Left cardiac atrium (tissue), 4 donors: ENCODE measurements at places on chromosomes 11 and 22. TPM values are rescaled to one million over a fixed set of nuclear protein-coding genes. Genes with fewer than 3 reads are reported as not detected.
A peak's percentile ranks its signal among the peaks of the same experiment; 100 is the strongest.

Gene GRAP2
- total RNA-seq = 3.8 TPM

Gene TPBGL
- total RNA-seq = 0.42 TPM

Gene TRIM64
- total RNA-seq = not detected

Gene C22orf31
- total RNA-seq = not detected

Gene OR2AG2
- 0.15 TPM for total RNA-seq

Gene DNAJB7
- not detected for total RNA-seq

Gene C11orf21
- total RNA-seq = 4.8 TPM

Gene KCNJ5
- total RNA-seq = 15.6 TPM

Gene MRPL17
- total RNA-seq = 48.6 TPM

Gene TYMP
- 27.9 TPM for total RNA-seq

Gene LRRC55
- 0.12 TPM for total RNA-seq

DNA sequence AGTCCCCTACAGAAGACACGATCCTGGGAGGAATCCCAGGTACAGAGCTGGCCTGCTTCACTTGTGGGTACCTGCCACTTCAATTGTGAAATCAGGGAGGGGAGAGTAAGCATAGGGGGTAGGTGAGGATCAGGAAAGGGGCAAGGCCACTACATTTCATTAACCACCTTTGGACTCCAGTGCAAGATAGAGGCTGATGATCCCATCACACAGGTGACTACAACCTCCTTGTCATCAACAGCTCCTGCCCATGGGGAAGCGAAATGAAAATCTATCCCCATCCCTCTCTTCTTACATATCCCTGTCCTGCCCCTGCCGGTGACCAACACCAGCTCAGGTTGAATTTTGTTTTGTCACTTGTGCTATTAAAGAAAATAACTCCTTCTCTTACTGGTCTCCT, 64.7 kb upstream of the VPREB1 start:
- DNase-seq = no peak

GRCh38 chr22:22883090-22883727, 4.4 kb upstream of the IGLL5 start:
- no peak for DNase-seq

DNA sequence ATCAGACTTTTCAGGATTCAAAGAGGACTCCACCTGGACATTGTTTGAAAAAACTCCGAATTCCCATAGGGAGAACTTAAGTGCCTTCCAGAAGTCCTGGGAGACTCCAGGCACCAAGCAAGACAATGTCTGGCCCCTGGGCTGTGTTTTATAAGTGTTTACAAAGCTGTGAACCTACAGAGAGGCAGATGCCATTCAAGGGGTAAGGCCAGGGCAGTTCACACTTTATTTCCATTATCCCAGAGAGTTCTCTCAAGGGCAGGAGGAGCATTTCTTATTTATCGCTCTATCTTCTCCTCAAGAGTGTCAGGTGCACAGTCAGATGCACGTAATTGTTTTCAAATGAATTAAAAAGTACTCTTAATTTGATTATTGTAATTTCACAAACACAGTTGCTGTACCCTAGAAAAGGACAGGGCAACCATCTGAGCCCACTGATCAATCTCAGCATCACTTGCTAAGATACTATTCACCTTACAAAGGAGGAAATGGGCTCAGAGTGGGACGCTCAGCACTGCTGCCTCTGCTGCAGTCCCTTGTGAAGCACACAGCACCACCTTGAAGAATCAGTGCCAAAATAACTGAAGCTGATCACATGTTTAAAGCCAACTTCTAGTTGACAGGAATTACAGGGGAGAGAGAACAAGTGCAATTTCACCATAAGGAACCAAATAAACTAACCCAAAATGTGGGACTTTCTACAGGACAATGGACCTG, 35.0 kb downstream of the RASSF10 start:
- no peak for DNase-seq

DNA sequence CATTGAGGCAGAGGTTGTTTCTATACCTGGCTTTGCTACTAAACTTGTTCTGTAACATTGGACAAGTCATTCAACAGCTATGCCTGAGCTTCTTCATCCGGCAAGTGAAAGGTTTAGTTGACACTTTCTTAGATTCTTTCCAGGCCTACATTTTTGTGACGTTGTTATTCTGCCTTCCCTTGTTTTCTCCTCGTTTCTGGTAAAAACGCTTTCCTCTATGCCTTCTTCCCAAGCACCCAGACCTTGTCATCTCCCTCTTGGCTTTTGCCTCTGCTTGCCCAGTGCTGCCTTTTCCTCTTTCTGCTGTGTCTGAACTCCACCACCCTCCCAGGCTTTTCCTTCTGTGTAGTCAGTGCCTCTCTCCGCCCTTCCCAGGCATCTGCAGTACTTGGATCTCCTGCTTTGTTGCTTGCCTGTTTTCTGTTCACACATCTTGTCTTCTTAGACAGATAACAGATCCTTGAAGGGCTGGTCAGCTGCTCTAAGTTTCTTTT, 1.4 kb upstream of the AMOTL1 start:
- DNase-seq = no peak

DNA sequence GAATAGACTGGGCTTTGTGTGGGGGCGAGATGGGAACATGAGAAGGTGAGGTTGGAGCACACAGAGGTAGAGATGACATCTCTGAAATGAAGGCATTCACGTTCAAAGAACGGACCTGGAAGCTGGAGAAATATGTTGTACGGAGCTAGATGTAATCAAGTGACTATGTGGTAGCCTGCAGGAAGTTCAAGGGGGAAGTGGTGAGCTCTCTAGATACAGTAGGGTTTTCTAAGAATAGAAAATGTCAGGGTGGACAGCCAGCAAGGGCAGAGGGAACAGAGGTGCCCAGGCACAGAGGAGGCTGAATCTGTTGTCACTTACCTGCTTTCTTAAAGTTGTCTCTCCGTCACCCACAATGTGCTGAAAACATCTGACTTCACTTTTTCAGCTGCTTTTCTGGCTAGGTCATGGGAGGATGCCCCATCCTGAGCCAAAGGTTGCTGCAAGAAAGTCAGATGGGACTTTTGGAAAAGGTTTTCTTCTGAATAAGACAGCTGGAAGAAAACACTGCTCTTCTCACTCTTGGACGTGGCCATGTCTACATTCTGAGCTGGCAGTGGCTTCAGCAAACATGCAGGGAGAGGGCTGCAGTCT, 171.5 kb upstream of the B3GAT1 start:
- DNase-seq = no peak

DNA sequence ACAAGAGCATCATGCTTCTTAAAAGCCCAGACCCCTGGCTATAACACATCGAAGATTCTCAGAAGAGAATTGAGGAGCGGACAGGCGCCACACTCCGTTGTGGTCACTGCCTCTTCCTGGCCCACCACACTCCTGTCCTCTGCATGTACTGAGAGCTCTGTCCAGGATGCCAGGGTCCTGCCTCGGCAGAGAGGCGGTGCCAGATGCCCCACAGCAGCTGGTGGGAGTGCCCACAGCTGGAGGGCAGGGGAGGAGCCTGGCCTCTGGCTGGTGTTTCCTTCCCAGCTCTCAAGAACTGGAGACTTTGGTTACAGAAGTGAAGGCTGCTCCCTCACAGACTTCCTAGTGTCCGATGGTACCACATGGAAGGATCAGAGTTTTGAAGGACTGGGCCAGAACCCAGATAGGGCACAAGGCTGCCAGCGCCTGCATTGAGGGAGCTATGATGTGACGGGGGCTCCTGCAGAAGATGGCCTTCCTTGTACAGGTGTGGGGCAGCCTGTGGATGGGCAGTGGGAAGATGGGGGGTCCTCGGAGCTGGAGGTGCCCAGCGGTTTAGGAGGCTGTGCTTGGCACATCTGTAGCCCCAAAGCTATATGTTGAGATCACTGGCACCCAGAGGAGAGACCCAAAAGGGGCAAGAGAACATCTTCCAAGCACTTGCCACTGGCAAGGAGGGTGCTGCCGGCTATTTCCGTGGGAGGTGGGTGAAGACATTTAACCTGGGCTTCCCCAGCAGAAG, 19.4 kb downstream of the RSPH14 start:
- DNase-seq = no peak

GRCh38 chr11:88689548-88690240, 352.2 kb upstream of the CTSC start:
- no peak for DNase-seq

DNA sequence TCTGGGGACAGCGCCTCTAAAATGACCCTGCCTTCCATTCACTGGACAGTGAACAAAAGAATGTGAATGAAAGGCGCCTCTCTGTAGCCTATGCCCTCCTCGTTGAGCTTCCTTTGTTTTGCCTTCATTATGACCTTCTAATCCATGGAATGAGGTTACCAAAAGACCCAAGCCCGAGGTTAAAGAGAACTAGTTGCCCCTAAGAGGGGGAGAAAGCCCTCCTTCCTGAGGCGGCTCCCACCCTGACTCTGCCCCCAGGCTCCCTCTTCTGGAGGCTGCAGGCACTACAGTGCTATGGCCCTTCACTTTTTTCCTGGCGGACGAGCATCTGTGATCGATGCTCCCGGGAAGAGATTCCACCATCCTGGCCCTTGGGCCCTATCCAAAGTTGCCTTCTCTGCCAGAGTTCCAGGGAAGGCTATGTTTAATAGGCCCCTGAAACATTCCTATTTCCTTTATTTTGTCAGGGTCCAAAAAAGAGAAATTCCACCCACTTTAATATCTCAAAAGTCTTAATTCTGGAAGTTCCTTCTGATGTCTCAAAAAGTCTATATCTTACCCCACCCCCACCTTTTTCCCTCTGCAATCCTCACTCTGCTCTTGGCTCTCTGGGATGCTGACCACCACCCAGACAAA, 147.3 kb downstream of the FEZ1 start:
- peak; percentile 69 for DNase-seq

GRCh38 chr22:29265929-29266328, 1.9 kb downstream of the RHBDD3 start:
- no peak for DNase-seq

- no peak for DNase-seq
Measured at GRCh38 chr11:64359712-64360445, 917 bp downstream of the RPS6KA4 start.

DNA sequence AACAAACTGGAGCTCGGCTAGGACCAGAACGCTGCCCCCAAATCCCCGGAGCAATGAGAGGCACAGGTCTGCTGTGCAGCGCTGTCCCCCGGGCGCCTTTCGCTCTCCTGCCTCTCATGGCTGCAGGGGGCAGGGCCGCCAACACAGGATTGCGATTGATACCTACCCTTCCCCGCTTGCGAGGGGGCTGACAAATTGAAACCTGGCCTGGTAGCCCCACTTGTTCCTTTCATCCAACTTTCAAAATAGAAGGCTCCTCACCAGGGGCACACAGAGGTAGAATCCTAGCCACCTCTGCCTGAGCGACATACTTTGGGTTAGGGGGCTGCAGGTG, 642 bp upstream of the CASTOR1 start:
- no peak for DNase-seq

- DNase-seq = peak; percentile 57
Measured at GRCh38 chr22:40499209-40499623, 128.8 kb downstream of the SGSM3 start.

- no peak for DNase-seq
Measured at GRCh38 chr11:128963744-128964325, 21.2 kb upstream of the TP53AIP1 start.

GRCh38 chr11:72684236-72684912, 10.2 kb upstream of the PDE2A start:
- DNase-seq = peak; percentile 82

DNA sequence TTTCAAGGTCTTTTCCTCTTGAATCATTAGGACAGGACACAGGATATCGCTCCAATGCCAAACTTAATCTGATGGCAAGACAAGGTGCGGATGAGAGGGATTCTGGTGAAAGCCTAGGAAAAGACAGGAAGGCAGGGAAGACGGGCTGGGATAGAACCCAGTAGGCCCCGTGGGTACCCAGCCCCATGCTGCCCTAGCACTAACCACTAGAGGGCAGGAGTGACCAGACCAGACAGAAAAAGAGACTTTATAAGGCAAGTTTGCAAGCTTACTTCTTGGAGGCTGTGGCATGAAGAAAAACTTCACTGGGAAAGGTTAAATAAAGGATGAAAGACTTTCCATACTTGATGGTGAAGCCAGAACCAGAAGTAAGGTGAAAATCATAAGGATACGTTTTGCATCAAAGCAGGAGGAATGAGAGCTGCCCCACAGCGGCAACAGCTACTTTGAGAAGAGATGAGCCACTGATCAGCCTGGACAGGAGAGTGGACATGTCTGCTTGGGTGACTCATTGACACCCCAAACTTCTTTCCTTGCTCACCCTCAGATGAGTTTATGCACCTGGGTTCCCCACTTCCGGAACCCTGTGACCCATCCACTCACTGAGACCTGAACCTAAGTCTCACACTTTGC, 39.8 kb downstream of the SYN3 start:
- DNase-seq = peak; percentile 58

DNA sequence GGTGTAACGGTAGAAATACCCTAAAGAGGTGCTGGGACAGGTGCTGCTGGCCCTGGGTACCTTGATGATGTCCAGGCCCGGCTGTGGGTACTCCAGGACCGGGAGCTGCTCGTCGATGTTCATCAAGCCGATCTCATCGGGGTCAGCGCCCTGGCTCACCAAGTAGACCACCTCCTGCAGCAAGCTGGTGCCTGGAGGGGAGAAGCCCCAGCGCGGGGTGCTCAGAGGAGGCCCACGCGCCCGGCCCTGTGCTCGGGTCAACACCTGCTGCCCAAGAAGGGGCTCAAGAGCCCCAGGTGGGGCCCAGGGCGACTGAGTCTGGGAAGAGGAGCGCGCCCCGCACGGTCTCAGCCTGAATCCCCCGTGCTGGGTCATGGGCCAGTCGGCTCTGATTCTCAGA, 20.6 kb downstream of the SULT4A1 start:
- no peak for DNase-seq

- no peak for DNase-seq
Measured at GRCh38 chr22:43227239-43227630, 40.3 kb upstream of the TTLL12 start.

GRCh38 chr11:69491071-69492031, 9.9 kb downstream of the LINC01488 start:
- DNase-seq = no peak

- DNase-seq = no peak
Measured at GRCh38 chr11:70127653-70128434, 49.7 kb downstream of the ANO1 start.

DNA sequence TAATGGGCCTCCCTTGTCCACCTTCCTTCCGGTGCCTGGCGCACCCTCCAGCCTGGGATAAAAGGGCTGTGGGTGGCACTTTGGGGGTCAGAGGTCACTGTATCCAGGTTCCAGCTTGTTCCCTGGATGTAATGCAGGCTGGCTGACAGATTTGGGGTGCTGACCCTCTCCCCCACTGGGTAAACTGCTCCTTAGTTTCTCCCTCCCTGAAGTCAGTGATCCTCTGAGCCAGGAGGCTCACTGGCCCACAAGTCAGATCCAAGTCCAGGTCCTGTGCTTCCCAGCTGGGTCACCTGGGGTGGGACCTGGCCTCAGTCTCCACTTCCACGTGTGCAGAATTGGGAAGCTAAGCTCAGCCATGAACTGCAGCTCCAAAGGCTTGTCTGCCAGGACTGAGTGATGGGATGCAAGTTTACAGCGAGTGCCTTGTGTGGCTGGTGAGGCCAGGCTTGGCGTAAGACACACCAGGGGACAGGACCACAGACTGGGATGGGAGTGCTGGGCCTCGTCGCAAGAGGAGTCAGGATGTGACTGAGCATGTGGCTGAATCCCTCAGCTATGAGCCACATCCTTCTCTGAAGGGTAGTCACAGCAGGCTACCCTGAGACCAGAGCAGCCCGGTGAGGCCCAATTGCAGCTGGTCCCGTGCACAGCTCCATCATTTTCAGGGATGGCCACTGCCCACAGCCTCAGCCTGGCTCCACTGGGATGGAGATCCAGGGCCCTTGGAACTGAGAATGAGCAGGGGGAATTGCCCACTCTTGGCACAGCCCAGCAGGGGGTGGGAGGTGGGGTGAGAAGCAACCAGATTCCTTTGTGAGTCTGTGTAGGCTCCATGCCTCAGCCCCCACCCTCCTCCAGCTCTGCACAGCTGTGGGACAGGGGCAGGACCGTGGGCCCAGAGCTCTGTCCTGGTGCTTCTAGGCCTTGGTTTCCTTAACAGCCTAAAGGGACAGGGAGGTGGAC, 7.2 kb downstream of the SHISA8 start:
- no peak for DNase-seq

- no peak for DNase-seq
Measured at GRCh38 chr11:15500643-15501042, 385.9 kb downstream of the INSC start.
